Activated naive CD8-positive, alpha-beta T cell treated with anti-CD3 and anti-CD28 coated beads for 36 hours (primary cell): ENCODE measurements at places on chromosomes 5 and 9. TPM values are rescaled to one million over a fixed set of nuclear protein-coding genes. Genes with fewer than 3 reads are reported as not detected.

Gene CCDC112
- 1.7 TPM for total RNA-seq

Gene SEMA5A
- total RNA-seq = not detected

DNA sequence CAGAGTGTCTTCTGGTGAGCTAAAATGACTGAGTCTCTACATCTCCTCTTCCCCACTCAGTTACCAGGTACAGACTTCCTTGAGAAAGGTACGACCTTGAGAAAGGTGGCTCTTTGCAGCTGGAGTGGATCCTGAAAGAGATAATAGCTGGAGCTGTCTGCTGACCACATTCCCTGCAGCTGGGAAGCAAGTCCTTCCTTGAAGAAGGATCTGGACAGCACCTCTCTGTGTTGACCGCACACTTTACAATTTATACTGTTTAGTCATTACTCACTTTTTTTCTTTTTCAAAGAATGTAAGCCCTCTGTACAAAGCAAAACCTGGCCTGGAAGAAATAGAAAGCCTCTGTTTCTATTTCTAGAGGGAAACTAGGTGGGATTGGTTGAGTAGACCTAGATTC lies 148.8 kb downstream of the MACIR start:
- no peak overlapping the region for H3K4me3 ChIP-seq
- H3K27me3 ChIP-seq = peaks cover 4% of the 10 kb centered on the region
- H3K27ac ChIP-seq = no peak overlapping the region
- no peaks in the 10 kb centered on the region for H3K4me1 ChIP-seq
- no peaks in the 10 kb centered on the region for H3K36me3 ChIP-seq

DNA sequence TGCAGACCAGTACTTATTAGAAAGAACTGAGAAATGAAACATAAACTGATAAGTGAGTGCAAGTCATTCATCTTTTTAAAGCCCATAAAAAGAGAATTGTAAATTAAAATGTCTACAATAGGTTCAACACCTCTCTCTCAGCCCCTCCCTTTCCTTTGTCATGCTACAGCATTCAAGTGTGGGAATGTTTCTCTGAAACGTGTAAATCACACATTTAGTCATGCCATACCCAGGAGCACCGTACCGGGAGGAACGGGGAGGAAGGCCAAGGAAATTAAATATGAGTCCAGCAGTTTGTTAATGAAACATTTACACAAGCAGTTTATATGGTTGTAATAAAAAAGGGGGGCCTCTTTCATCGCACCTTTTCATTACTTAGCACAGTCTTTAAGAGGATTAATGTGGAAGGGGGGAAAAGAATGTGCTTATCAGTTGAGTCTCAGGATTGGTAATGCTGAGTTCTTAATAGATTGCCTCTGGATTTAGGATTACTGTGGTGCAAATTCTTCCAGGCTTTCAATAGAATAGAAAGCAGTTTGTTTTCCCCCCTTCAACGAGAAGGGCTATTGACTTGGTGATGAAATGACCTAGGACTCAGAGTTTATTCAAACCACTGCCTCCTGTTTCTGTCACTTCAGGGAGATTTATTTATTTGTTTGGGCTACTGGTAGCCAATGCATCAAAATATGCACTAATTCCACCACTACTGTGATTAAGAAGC lies 176.0 kb upstream of the ZNF608 start:
- no peaks in the 10 kb centered on the region for H3K36me3 ChIP-seq
- peaks cover 14% of the 10 kb centered on the region for H3K27me3 ChIP-seq
- DNase-seq = no peak
- no peak overlapping the region for H3K27ac ChIP-seq

DNA sequence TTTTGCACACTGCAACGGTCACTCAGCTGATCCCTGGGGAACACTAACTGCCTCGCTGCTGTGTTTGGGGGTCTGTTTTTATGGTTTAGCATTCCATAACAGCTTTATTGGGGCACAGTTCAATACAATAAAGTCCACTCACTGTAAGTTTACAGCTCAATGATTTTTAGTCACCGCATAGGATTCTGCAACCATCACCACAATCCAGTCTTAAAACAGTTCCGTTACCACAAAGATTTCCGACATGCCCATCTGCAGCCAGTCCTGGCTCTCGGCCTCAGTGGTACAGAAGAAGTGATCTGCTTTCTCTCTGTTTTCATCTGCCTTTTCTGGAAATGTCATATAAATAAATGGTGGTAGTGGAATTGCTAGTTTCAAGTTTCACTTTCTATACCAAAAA lies 23.6 kb downstream of the OR2V2 start:
- peaks cover 75% of the 10 kb centered on the region for H3K4me1 ChIP-seq
- H3K36me3 ChIP-seq = peaks cover 11% of the 10 kb centered on the region
- H3K27ac ChIP-seq = peak overlapping the region; percentile 20
- no peak for DNase-seq

Gene SCGB3A2
- not detected for total RNA-seq

DNA sequence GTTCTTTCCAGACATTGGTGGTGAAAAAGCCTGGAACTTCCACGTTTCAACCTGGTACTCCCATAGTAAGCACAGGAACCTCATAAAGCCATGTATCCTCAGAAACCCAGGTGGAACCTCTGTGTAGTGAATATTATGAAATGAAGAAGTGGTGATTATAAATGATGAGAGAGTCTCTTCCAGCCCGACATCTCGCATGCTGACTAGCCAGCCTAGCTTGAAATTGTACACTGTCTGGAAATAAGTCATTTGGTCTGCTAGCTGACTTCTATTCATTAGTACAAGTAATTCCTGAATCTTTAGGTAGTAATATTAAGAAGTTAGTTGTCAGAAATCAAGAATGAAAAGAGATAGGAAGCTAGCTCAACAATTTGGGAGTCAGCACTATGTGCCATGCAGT lies 203.3 kb downstream of the CWC27 start:
- H3K27me3 ChIP-seq = no peaks in the 10 kb centered on the region
- peaks cover 13% of the 10 kb centered on the region for H3K36me3 ChIP-seq
- no peak for DNase-seq
- no peaks in the 10 kb centered on the region for H3K4me1 ChIP-seq
- no peak overlapping the region for H3K4me3 ChIP-seq

- no peaks in the 10 kb centered on the region for H3K27me3 ChIP-seq
- H3K27ac ChIP-seq = no peak overlapping the region
- H3K4me3 ChIP-seq = no peak overlapping the region
- no peaks in the 10 kb centered on the region for H3K36me3 ChIP-seq
- H3K4me1 ChIP-seq = no peaks in the 10 kb centered on the region
Measured at GRCh38 chr5:165127941-165128340, 1622.5 kb downstream of the MAT2B start.

GRCh38 chr5:175599210-175599609 lies 58.7 kb upstream of the HRH2 start:
- H3K27ac ChIP-seq = no peak overlapping the region
- H3K36me3 ChIP-seq = no peaks in the 10 kb centered on the region
- no peak overlapping the region for H3K4me3 ChIP-seq
- DNase-seq = no peak

GRCh38 chr9:32906213-32906612 lies 95.2 kb downstream of the APTX start:
- H3K4me1 ChIP-seq = no peaks in the 10 kb centered on the region
- no peak overlapping the region for H3K27ac ChIP-seq
- no peak for DNase-seq
- H3K4me3 ChIP-seq = no peak overlapping the region
- H3K36me3 ChIP-seq = no peaks in the 10 kb centered on the region

Gene NMUR2
- not detected for total RNA-seq

Gene PCDHA11
- not detected for total RNA-seq

DNA sequence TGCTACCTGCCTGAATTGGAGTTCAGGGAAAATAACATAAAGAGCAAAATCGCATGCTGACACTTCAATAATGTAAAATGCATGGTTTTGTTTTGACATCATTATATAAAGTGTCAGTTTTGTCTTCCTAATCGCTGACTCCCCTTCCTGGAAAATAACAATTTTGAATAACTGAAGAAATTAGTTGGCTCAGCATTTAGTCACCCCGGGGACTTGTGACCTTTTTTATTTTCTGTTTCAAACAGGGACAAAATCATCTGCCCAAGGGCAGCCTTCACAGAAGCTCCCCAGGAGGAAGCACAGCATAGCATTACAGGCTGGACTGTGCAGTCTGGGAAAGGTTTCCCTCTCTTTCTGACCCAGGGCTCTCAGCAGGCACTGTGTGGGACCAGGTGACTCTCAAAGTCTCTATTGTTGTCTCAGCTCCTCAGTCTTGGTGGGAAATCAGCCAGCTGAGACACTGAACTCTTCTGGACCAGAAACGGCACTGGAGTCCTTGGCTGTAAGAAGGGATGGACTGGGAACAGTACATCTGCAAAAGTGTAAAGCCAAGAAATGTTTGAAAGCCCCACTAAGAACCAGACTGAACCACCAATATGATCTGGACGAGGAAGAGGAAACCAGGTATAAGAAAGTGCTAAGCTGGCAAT lies 671.3 kb upstream of the KLF4 start:
- H3K4me1 ChIP-seq = no peaks in the 10 kb centered on the region
- no peak overlapping the region for H3K4me3 ChIP-seq
- peaks cover 3% of the 10 kb centered on the region for H3K27me3 ChIP-seq

Gene SSNA1
- 80.1 TPM for total RNA-seq

- no peak overlapping the region for H3K27ac ChIP-seq
- peaks cover 3% of the 10 kb centered on the region for H3K27me3 ChIP-seq
- no peak overlapping the region for H3K4me3 ChIP-seq
- DNase-seq = no peak
- H3K36me3 ChIP-seq = no peaks in the 10 kb centered on the region
- H3K4me1 ChIP-seq = peaks cover 2% of the 10 kb centered on the region
Measured at GRCh38 chr5:67240846-67241245, 44.2 kb upstream of the CD180 start.
